ENCODE measurements at places on chromosomes 6 and 20.
A peak's percentile ranks its signal among the peaks of the same experiment; 100 is the strongest.

DNA sequence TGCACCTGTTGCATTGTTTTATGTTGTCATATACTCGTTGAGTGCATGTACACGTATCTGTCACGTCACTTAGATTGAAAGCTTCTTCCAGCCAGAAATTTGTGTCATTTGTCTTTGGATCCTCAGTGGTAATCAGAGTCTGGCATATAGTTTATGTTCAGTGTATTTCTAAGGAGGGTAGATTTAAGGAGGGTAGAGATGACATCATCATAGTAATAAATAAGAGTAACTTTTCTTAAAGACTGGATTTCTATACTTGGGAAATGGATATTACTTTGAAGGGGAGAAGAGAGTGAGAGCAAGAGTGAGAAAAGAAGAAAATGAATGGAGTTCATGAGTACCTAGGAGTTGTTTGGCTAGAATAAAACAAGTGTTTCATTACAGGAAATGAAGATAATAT, 255.0 kb upstream of the SASH1 start:
- H3K27me3 ChIP-seq: no peaks in the 10 kb centered on the region
- no peak overlapping the region for H3K27ac ChIP-seq
- no peaks in the 10 kb centered on the region for H3K36me3 ChIP-seq
- H3K4me3 ChIP-seq: no peak overlapping the region

DNA sequence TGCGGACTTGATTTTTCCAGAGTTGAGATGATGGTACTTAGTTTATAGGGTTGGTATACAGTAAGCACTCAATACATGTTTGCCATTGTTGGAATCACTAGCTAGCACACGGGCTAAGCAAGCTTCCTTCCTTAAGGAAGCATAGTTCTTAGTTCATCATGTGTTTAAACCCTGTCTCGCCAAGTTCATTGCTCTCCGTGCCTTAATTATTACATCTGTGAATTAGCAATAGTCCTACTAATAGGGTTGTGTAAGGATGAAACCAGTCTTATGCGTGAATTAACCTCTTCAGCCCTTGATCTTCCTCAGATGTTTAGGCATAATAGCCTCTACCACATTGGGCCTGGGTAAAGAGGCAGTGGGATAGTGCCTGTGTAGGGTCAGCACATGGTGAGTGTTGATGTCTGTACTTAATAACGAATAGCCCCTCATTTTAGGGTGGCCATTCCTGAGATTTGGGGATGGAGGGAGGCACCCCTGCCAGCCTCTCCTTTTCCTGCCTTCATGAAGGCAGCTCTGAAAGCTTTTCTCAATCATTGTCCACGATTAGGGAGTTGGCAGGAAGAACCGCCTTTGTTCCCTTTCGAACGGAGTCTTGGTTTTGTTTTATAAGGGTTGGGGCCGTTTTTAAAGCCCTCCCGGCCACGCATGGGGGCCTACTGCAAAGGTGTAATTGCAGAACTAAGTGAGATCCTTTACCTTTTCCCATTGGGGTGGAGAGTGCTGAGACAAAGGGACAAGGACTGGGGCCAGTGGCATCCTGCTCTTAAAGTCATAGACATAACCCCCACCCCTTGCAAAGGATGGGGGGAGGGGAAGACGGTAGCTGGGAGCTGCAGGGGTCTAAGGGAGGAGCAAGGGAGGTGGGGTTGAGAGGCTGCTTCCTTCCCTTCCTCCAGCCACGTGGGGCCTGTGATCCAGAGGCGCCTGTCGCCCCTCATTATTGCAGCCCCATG, 2.1 kb downstream of the DNMT3B start:
- no peaks in the 10 kb centered on the region for H3K36me3 ChIP-seq
- no peak for DNase-seq
- no peaks in the 10 kb centered on the region for H3K27me3 ChIP-seq
- no peak overlapping the region for H3K4me3 ChIP-seq
- no peak overlapping the region for H3K27ac ChIP-seq
- H3K4me1 ChIP-seq: peaks cover 20% of the 10 kb centered on the region

DNA sequence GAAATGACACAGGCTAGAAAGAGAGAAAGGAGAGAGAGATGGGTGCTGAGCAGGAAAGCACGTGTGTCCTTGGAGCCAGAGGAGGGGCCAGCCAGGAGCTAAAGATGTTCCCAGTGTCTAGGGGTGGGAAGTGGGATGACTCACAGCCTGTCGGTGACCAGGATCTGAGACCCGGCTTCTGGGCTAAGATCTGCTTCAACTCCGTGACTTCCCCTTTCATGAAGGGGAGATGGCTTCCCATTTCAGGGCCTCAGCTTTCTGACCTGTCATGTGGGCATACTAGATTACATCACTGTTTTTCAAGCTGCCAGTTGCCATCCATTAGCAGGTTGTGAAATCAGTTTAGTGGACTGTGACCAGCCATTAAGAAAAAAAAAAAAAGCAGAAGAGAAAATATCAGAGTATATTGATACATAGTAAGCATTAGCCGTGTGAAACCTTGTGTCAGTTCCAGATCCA, 5.4 kb downstream of the TGM3 start:
- no peak overlapping the region for H3K27ac ChIP-seq
- DNase-seq: no peak
- H3K4me1 ChIP-seq: no peaks in the 10 kb centered on the region
- no peak overlapping the region for H3K4me3 ChIP-seq

DNA sequence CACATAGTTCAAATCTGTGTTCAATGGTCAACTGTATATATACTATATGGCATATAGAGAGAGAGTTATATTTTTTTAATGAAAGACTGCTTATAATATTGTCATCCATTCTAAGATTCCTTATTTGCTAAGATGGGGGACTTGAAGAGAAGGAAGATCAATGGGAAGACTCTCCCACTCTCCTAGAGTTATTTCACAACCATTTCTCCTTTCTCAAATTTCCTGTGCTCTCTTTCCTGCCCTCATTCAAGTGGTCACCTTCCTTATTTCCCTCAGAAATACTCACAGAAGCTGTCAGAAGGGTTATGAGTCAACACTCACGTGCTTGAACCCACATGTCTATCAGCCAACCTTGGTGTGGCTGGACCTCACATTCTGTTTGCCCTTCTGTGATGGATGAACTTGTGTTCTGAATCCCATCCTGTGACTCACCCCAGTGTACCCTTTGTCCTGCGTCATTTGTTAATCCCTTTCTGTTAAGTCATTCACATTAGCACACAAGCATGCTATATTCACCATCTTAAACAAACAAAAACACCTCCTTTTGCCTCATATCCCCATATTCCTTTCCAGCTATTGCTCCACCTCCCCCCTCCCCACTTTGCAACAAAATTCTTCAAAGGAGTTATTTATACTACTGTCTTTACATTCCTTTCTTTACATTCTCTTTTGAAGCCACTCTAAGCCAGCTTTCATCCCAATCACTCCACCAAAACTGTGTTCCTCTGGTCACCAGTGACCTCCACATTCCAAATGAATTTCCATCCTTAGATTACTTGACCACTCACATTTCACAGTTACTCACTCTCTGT, 279.3 kb upstream of the TCF21 start:
- no peaks in the 10 kb centered on the region for H3K36me3 ChIP-seq
- H3K4me1 ChIP-seq: no peaks in the 10 kb centered on the region
- no peak for DNase-seq
- H3K27me3 ChIP-seq: peaks cover 2% of the 10 kb centered on the region
- no peak overlapping the region for H3K4me3 ChIP-seq

DNA sequence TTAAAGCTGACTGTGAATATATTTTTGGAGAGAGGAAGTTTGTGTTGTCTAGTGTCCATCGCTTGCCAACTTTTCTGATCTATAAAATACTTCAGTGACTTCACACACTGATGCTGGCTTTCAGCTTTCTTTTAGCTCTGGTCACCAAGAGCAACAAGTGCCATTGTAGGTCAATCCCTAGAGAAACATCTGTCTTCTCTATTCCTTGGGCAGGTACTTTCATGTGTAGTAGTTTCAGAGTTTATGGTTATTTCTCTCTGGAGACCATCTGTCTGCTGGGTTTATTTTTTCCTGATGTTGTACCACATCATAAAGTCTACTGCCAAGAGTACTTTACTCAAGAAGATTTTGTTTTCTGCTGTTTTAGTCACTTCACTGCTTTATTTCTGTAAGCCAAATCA, 249.9 kb downstream of the KHDC1L start:
- no peaks in the 10 kb centered on the region for H3K27me3 ChIP-seq
- no peak overlapping the region for H3K27ac ChIP-seq
- H3K4me1 ChIP-seq: no peaks in the 10 kb centered on the region
- DNase-seq: no peak
- no peaks in the 10 kb centered on the region for H3K36me3 ChIP-seq

DNA sequence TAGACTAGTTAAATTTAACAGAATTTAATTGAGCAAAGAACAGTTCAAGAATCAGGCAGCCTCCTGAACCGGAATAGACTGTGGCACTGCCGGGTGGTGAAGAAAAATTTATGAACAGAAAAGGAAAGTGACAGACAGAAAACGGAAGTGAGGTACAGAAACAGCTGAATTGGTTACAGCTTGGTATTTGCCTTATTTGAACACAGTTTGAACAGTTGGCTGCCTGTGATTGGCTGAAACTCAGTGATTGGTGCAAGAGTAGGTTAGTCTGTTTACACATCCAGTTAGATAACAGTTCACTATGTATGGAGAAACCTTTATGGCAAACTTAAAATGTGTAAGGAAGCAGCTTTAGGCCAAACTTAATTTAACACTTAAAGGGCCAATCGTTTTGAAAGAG, 116.0 kb upstream of the CITED2 start:
- H3K27ac ChIP-seq: no peak overlapping the region
- no peaks in the 10 kb centered on the region for H3K36me3 ChIP-seq
- H3K4me1 ChIP-seq: no peaks in the 10 kb centered on the region
- no peak for DNase-seq

DNA sequence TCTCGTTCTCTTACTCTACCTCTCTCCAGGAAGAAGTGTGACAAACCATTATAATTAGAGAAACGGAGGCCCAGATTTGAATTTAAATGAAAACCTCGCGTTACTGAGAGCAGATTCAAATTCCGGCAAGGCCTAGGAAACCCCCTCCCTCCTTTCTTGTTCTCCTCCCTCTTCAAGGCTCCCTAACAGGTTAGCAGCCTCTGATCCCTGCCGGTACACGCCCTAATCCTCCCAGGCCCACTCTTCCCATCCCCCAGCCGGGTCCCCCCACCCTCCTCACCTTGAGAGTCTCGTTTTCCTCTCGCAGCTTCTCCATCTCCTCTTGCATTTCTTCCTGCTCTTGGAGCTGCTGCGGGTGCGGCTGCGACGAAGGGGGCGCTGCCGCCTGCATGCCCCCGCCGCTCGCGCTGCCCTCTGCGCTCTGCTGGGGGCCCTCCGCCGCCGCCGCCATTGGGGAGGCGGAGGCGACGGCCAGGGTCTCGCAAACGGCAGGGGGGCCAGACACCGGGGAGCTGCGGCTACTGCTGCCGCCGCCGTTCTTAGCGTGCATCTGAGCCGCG, 3.8 kb downstream of the MTCL3 start:
- H3K36me3 ChIP-seq: no peaks in the 10 kb centered on the region
- H3K27ac ChIP-seq: no peak overlapping the region
- DNase-seq: no peak
- H3K4me1 ChIP-seq: peaks cover 37% of the 10 kb centered on the region
- H3K27me3 ChIP-seq: peaks cover 21% of the 10 kb centered on the region
- peak overlapping the region; percentile 80 for H3K4me3 ChIP-seq

All from CD4-positive, alpha-beta T cell (primary cell).